ENCODE measurements at places on chromosomes 7 and 10.

DNA sequence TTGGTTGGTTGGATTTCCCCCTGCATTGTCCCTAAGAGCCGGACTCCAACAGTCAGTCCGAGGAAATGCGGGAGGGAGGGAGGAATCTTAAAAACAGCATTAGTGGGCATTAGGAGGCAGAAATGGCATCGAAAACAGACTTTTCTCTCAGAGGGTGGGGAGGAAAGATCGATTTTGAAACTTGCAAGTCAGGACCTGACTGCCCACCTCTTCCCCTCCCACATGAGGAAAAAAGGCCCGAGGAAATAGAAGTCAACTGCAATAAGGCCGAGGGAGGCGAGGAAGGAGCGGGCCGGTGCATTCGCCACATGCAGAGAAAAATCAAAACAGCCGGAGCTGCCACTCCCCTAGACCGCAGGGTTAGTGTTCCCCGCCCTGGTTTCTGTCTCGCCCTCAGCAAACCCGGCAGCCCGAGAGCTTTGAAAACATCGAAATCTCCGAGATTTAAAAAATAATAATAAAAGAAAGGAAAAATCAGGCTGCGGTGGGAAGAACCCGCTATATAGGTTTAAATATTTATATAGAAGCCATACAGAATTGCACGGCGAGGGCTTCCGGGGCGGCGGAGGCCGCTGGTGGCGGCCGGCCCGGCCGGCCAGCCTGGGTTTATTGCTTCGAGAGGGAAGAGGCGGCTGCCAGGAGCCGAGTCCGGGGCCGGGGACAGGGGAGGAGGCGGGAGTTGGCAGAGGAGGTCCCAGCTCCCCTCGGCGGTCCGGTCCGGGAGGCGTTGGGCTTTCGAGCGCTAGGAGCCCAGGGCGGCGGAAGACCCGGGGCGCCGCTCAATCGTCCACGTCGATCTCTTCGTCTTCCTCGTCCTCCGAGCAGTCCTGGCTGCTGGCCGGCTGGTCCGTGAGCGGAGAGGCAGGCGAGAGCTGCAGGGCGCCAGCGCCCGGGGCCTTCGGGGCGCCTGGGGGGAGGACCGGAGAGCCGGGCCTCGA, 2.5 kb downstream of the LBX1 start:
- DNase-seq: no peak

DNA sequence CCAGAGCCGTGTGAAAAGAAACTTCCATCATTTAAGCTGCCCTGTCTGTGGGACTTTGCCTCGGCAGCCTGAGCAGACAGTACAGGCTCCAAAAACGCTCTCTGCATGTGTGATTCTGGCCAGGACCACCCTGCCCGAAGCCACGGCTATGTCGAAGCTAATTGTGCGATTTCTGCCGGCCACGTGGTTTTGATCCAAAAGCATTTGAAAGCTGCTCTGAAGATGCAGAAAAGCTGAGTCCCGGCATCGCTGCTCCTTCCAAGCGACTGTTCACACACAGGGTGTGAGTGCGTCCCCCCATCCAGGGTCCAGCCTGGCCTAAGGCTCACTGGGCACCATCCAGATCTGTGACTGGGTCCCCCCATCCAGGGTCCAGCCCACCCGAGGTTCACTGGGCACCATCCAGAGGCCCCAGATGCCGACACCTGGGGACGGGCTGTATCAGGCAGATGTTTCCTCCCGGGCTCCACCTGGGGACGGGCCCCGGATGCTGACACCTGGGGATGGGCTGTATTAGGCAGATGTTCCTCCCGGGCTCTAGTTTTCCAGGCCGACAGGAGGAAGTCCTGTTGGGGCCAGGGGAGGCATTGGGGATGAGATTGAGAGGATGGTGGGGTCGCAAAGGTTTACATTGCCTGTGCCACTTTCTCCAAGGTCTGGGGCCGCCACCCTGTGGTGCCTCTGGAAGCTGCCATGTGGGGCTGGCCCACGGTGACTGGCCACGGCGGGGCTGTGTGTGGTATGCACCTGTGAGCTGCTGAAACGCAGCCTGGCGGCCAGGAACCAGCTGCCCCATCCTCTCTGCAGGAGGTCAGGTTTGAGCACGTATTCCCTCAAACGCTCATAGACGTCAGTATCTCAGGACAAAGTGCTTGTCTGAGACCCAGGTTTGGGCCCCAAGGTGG, 527.4 kb downstream of the DNAJB6 start:
- no peak for DNase-seq

DNA sequence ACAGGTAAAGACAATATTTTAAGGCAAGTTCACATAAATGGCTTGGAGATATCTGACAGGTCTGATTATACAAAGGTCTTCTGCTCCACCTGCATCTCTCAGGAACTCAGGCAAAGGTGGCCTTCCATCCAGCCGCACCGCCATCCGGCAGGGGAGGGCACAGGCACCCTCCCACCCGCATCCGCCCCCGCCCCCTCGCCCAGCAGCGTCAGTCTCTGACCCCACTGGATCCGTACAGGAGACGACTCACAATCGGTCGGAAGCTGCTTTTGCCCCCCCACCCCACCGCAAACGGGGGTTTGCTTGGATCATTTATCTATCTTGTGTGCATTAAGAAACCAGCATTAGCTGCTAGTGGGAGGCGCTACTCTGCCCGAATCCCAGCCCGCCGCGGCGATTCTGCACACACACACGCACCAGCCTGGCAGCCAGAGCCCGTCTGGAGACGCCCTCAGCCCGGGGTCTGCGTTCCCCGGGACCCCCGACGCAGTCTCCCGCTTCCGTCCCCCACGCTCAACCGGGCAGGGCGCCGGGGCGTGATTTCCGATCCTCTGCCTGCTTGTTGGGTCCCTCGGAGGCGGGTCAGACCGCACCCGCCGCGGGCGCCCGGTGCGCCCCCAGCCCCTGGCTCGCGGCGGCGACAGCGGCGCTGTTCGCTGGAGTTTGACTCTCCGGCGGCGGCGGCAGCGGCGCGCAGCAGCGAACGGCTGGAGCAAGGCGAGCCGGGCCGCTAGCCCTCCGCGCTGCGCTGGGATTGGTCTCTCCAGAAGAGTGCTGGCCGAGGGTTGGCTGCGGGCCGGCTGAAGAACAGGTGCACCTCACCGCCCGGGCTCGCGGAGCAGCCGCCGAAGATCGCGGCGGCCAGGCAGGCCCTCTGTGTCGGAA, 820 bp upstream of the NRG3 start:
- DNase-seq: no peak

DNA sequence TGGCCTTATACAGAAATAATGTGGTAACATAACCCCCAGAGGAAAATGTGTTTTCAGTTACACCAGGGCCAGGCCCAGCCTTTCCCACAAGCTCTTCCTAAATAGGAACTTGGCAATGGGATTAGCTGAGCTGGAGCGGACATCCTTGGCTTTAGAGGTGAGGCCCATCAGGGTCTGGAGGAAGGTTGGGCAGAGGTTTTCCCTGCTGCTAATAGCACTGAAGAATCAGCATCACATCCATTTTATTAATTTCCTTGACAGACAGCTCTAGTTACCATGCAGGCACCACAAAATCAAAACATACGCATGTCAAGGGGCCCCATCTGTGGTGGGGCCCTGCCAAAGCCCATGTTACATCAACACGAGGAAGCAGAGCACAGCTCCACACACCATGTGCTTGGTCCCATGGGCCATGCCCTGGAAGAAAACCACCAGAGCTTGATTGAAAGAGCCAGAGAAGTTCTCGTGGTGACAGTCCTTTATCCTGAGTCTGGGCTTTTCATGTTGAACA, 566.6 kb downstream of the KCNMA1 start:
- no peak for DNase-seq

DNA sequence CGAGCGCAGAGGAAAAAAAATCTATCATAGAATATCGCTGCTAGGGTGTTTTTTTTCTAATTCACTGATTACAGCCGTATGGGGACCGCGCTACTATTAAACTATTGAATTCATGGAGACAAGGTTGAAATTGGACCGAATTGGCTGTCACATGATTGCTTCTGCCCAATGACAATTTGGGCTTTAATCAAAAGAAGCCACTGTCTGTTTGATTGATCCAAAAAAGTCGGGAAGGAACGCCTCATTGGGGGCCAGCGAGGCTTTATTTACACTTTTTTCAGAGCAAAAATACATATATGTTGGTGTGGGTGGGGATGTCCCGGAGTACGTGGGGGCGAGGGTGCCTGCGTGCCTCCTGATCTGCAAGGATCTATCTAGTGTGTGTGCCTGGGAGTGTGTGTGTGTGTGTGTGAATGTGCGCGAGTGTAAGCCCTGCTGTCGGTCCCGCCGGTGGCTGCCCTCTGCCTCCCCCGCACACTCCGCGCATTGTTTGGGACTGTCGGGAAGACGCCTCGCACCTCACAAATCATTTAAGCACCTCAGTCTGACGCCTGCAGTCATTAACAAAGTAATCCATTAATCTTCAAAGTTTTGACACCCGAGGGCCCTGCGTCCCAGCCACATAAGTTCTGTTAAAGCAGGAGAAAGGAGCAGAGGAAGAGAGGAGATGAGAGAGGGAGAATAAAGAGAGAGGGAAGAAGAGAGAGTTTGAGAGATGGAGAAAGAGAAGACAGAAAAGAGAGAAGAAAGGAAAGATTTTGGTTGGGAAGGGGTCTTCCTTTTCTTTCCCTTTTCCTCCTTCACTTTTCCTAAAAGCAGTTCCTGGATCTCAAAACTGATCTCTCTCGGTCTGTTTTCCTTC, at the start of gene HOXA2:
HOXA2 (minus strand) TSS at position 103 of the 862 bp plus-strand sequence. CDS start 183 bp downstream, outside the sequence.
- no peak for DNase-seq

DNA sequence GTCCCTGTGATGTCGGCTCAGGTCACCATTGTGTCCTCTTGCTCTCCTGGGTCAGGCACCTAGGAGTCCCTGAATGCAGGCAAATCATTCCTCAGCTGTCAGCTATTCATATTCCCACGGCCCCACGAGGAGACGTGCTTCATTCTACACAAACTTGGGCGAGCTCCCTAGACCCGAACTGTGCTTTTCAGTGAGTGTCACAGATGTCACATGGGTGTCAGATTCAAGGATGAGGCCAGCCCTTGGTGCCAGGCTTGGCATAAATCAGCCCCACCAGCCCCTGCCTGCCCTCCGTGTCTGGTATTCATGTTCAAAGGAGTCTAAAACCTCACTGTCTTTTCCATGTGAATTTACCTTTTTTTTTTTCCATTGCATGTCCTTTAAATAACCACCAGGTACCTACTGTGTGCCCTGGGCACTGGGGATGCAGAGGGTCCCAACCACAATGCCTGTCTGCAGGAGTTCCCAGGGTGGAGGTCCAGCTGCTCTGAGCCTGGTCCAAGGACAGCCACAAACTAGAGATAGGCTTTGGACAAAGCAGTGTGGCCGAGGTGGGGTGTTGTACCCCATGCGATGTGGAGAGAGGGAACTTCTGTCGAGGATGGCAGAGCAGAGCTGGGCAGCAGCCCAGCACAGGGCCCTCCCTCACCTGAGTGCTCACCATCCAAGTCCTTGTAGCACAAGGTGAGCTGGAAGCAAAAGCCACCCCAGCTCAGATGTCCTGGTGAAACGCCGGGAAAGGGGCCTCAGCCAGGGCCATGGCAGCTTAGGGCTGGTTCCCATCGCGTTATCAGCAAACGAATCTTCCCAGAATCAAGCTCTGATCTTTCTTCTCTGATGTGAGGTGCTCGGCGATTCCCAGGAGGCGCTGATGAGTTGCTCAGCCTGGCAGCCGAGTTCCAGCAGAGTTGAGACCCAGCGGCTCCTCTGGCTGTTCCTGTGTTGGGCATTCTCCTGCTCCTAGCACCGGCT, 611.9 kb downstream of the PTPRN2 start:
- DNase-seq: no peak

GRCh38 chr10:27537787-27538186, 33.7 kb downstream of the RAB18 start:
- DNase-seq: no peak

DNA sequence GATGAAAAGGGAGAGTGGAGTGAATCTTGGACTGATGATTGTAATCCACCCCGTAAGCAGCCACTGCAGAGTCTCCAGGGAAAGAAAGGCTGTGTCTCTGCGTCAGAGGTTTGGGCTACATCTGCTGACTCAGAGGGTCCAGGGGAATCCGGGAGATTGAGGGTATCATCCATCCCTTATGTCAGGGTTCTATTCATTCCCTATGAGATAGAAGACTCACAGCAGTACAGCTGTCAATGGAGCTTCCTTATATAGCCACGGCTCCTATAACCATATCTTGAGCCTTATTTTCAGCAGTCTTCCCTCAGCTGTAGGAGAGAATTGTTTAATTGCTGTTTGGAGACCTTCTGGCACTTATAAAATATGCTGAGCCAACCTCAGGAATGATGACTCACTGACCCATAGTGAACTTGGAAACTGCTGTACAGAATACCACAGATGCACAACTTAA, 558.2 kb upstream of the PFKP start:
- DNase-seq: no peak

DNA sequence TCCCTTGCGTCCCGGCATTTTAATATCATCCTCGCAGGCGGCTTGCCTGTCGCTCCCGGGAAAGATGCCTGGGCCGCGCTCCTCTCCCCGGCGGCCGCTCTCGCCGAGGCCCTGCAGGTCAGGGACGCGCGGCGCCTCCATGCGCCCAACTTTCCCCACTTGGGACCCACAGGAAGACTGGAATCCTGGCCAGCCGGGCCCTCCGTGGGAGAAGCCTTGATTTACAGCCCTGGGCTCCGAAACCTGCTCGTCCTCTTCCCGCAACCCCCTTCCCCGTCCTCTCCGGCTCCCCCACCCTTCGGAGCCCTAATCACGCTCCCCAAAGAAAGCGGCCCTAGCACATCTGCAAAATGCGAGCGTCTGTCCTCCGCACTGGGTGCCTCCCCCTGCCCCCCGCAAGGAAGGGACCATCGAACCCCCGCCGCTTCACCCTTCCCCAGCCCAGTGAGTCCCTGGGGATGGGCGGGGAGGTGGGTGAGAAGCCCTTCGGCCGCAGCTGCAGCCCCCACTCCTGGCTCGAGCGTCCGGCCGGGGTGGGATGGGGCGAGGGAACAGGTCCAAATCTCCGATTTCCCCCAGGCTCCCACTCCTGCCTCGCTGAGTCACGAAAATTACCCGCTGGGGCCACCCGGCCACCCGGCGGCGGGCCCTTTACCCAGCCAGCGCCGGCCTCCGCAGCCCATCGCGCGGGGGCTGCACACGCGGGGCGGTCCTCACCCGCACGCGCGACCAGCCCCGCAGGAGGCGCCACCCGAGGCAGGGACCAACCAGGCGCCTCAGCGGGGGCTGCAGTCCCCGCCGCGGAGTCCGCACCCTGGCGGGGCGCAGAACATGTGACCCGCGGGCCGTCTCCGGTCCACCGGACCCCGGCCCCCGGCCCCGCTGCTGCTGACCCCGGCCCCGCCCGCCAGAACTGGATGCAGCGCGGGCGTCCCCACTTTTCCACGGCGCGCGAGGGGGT, 695 bp downstream of the HSPA12A start:
- DNase-seq: no peak

DNA sequence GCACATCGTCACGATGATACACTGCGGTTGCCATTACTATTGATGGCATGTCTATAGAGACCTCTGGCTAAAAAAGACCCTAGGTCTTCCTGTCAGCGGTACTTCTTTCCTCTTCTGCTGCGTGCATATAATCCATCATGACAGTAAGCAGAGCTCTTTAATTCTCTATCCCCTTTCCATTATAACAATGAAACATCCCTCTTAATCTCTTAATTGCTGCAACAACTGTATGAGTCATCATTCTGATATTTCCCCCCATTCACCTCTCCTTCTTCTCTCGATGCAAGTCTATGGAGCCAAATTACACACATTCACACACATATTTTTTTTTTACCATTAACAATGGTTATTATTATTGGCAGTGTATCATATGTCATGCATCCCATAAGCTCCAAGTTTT, 45.2 kb upstream of the AKR1E2 start:
- DNase-seq: no peak

GRCh38 chr7:86320889-86321288, 322.8 kb upstream of the GRM3 start:
- DNase-seq: no peak

- no peak for DNase-seq
Measured at GRCh38 chr10:29136411-29136810, 152.5 kb upstream of the LYZL1 start.

- DNase-seq: no peak
Measured at GRCh38 chr10:89540420-89540949, 5.1 kb upstream of the SLC16A12 start.

- DNase-seq: no peak
Measured at GRCh38 chr10:67607472-67607871, 88.5 kb downstream of the CTNNA3 start.
